ENCODE measurements at places on chromosomes 12 and 14.

DNA sequence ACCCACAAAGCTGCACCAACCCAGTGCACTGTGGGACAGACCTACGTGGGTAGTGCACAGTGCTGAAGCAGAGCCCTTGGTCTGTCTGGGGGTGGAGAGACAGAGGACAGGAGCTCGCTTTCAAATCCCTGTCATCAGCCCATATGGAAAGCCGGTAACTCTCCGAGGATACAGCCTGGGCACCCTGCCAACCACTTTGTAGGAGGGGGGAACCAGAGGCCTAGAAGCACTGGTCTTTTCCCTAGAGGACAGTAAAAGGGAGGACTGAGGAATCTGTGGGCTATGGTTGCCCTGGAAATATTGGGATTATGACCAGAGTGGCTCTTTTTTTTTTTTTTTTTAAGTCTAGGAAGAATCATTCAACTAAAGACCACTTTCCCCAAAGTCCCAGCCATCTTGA lies 74.3 kb downstream of the MAP3K9 start:
- DNase-seq: no peak

DNA sequence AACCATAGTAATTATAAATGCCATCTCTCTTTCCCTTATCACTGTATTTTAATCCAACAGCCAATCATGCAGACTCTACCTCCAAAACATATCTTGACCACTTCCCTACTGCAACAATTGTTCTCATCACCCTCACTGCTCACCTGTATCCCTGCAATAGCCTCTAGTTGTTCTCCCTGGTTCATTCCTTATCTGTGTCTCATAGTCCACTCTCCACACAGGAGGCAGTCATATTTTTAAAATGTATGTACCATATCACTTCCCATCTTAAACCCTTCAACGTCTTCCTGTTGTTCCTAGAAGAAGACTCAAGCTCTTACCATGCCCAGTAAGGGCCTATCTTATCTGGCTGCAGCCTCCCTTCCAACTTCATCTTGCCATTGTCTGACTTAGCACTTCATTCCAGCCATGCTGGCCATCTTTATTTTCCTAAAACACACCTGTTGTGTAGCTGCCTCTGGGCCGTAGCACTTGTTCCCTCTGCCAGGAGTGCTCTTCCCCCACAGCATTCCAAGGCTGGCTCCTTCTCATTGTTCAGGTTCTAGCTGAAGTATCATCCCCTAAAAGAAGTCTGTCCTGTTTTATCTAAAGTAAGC lies 27.8 kb upstream of the BHLHE41 start:
- DNase-seq: no peak

DNA sequence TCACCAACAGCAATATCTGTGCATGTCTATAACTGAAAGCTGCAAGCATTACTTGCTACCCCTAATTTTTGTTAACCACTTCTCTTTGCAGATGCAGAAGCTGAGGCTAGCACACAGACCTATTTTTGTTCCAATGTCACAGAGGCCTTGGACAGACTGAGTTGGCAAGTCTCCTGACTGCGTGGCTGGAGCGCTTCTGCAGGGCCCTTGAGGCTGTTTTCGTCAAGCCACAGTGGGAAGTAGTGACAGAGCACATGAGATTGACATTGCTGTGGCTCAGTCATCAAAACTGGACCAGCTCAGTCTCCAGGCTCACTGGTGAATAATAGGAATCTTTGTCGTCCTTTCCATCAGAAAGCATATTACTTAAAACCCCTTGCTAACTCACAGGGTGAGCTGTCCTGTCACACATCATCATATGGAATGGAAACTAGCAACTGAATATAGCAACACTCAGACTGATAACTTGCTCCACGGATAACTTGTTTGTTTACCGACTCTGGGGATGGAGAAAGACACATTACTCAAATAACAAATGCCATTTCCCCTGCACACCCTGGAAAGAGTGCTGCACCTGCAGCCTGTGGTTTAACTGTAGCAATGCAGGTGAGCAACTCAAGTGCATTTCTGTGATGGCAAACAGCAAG lies 43.6 kb upstream of the DDX11 start:
- no peak for DNase-seq

GRCh38 chr12:132327336-132328171 lies 1.8 kb downstream of the GALNT9 start:
- peak; percentile 60 for DNase-seq

GRCh38 chr14:85010186-85010585 lies 519.8 kb upstream of the FLRT2 start:
- DNase-seq: peak; percentile 11

DNA sequence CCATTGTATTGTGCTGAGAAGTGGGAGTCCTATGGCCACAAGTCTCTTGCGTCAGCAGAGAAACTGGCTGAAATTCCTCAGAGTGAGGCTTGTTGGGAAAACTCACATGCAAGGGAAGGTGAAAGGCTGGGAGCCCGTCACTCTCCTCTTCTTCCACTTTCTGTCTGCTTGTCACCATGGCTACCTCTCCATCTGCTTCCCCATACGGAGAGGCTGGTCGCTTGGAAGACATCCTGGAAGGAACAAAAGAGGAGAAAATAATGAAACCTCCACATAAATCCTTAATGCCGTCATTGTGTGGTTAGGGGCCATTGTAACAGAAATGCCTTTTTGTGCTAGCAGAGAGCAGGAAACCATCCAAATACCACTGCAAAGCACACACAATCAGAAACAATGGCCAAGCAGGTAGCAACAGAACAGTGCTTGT lies 53.7 kb downstream of the SOX5 start:
- no peak for DNase-seq

DNA sequence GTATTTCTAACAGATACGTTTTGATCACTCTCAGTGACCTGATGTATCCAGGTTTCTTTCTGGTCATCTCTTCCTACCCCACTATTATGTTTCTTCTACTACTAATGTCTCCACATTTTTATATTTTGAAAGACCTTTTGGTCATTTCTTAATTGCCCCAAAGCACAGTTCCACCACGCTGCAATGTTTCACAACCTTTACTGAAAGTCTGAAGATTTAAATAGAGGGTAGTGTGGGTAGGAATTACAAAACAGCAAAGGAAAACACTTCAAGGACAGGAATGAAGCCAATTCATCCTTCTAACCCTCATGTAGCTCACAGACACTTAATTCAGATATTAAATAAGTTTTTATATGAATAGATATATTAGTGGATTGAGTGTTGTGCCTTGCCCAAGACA lies 36.1 kb upstream of the SLC16A7 start:
- DNase-seq: no peak

DNA sequence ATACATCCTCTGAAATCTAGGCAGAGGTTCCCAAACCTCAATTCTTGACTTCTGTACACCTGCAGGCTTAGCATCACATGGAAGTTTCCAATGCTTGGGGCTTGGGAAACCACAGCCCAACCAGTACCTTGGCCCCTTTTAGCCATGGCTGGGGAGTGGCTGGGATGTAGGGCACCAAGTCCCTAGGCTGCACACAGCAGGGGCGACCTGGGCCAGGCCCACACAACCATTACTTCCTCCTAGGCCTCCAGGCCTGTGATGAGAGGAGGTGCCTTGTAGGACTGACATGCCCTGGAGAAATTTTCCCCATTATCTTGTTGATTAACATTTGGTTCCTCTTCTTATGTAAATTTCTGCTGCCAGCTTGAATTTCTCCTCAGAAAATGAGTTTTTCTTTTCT lies 1387.4 kb downstream of the FSCB start:
- DNase-seq: no peak

GRCh38 chr12:84789184-84789583 lies 123.4 kb downstream of the SLC6A15 start:
- no peak for DNase-seq

DNA sequence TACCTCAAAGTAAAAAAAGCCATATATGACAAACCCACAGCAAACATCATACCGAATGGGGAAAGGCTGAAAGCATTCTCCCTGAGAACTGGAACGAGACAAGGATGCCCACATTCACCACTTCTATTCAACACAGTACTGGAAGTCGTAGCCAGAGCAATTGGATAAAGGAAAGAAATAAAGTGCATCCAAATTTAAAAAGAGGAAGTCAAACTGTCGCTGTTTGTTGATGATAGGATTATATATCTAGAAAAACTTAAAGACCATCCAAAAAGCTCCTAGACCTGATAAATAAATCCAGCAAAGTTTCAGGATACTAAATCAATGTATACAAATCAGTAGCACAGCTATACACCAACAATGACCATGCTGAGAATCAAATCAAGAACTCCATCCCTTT lies 5.2 kb downstream of the NDUFA12 start:
- no peak for DNase-seq

GRCh38 chr12:113931517-113931916 lies 34.6 kb downstream of the RBM19 start:
- DNase-seq: no peak

DNA sequence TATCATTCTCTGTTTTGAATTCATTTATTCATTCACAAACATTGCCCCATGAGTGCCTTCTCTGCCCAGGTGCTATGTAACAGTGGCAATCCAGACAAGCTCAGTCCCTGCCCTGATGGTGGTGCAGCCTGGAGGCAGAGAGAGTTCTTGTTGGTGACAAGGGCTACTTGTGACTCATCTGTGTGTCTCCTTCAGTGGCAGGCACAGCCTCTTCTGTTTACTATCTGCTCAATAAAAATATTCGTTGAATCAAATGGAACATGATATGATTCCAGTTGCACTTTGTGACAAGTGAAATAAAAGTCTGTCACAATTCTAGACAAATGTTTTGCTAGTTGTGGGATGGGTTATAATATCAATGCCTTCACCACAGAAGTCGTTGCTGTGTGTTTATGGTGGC lies 20.6 kb upstream of the CPM start:
- DNase-seq: no peak

DNA sequence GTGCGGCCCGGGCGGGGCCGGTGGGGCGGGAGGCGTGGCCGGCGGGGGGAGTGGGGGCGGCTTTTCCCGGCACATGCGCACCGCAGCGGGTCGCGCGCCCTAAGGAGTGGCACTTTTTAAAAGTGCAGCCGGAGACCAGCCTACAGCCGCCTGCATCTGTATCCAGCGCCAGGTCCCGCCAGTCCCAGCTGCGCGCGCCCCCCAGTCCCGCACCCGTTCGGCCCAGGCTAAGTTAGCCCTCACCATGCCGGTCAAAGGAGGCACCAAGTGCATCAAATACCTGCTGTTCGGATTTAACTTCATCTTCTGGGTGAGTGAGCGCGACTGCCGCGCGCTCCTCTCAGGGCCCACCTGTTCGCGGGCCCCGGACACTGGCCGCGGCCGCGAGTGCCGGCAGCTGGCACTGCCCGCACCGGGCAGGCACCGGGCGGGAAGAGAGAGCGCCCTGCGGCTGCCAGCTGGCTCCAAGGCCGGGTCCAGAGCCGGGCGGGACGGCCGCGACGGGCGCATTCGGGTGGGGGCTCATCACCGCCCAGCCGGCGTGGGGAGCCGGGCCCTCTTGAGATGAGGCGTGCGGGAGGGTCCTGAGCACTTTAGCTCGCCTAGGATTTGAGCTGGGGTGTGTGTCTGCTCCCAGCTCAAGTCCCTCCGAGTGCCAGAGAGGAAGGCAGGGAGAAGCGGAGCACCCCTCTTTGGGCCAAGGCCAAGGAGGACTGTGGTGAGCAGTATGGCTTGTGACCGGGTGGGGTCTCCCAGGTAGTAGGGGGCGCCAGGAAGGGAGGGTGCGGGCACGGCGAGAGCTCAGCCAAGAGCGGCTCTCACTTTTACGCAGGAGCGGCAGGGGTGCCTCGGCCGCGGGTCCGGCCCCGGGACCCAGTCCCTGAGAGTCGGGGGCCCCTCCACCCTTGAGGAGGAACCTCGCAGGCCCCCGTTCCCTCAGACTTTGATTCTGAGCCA lies at the start of gene CD9:
Gene CD9, plus strand, starts transcription at position 145 of the 957 bp plus-strand sequence. Its CDS starts 100 bp downstream, at position 245.
- DNase-seq: no peak

DNA sequence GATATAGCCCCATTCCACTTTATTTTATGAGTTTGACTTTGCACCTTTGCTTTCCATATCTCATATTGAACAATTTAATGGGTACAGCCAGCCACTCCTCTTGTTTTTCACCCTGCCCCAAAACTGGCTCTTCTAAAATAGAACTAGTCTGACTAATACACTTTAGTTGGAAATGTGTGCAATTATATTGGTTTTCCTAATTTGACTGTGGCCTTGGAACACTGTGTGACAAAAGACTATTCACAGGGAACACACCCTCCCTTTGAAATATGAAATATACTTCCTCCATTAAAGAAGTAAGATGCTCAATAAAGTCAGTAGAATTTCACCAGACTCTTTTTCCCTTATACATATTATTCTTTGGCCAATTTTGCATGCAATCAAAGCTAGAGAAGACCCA lies 218.6 kb upstream of the DCN start:
- no peak for DNase-seq
